ENCODE measurements at places on chromosomes 6 and 20.

DNA sequence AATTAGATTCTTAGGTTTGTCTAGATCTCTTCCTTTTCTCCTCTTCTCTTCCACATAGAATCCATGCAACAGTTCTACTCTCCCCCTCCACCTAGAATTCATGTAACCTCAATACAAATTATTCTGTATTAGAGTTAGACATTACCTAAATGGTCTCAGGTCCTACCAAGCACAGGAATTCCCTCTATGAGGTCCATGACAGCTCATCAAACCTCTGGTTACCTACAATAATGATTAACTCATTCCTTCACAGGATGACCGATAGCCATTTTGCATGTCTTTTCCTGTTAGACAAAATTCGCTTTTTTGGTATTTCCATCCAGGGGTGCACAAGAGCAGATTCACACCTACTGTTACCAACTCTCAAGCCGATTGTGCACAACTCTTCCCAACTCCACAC lies 27.4 kb upstream of the BMP2 start:
- no peak for DNase-seq

- DNase-seq, result no peak
Measured at GRCh38 chr20:61268024-61268423, 16.0 kb downstream of the CDH4 start.

GRCh38 chr20:54820392-54820791 lies 345.0 kb downstream of the DOK5 start:
- DNase-seq, result no peak

GRCh38 chr6:158717341-158718330 lies 67.8 kb downstream of the SYTL3 start:
- DNase-seq, result no peak

- DNase-seq, result peak; percentile 75
Measured at GRCh38 chr6:157982102-157982562, 469 bp downstream of the SYNJ2 start.

- no peak for DNase-seq
Measured at GRCh38 chr6:157020881-157021343, 243.7 kb downstream of the ARID1B start.

- no peak for DNase-seq
Measured at GRCh38 chr20:62889871-62890270, 28.2 kb upstream of the TCFL5 start.

- DNase-seq, result no peak
Measured at GRCh38 chr6:40131675-40132074, 197.4 kb upstream of the MOCS1 start.

GRCh38 chr6:160929831-160930230 lies 61.7 kb upstream of the MAP3K4 start:
- no peak for DNase-seq

DNA sequence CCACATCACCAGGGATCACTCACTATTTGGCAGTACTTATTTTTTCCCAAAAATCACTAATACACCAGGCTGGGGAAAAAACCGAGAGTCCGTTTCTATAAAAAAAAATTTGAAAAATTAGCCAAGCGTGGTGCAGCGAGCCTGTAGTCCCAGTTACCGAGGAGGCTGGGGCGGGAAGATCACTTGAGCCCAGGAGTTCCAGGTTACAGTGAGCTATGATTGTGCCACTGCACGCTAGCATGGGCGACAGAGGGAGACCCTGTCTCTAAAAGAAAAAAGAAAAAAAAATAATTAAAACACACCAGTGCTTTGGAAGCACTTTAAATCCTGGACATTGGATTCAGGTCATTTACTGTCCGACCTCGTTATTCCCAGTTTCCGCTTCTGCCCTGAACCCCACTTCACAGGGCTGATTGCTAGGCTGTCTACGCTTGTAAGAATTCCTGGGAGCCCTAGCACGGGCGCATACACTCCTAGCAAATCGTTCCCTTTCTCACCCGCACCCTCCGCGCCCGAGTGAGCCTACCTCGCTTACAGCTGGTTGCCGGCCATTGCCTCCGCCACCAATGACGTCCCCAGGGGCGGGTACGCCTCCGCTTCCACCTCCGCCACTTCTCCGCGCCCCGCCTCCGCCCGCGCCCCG lies at the start of gene TPMT:
TPMT (minus strand) TSS at position 571 of the 643 bp plus-strand sequence. CDS start 5,950 bp downstream, outside the sequence.
- no peak for DNase-seq

DNA sequence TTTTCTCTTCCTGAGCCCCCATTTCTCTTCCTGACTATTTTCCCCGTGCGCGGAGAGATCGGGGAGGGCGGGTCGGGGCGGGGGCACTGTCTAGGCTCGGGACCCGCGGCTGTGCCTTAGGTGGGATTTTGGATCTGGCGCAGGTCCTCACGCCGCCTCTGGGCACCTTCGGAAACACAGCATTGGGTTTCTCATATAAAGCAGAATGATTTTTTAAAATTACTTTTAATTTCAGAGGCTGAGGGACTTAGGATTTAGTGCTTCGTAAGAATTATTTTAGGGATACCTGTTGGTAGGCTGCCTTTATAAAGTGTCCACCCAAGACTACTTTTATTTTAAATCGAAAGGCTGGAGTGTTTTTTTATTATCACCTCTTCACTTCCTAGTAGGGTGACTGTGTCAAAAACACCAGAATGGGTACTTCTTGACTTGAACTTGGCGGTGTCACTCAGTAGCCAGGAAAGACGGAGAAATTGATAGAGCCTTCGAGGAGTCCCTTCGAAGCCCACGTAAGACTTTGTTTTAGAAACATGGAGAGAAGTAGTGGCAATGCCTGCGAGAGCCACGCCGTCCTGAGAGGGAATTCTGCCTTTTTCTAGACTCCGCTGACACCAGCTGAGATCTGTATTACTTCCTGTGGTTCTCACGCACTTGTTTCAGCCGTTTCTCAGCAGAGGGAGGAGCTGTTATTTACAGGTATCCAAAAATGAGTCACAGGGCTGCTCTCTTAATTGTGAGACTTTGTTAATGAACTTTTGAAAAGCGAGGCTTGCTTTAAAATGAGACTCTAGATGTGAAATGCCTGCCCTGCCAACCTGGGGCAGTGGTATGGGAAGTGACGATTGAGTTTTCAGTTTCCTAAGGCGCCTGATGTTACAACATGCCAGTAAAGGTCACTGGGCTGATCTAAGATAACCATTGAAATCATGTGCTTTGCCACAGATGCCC lies 667 bp downstream of the STX11 start:
- DNase-seq, result peak; percentile 72

DNA sequence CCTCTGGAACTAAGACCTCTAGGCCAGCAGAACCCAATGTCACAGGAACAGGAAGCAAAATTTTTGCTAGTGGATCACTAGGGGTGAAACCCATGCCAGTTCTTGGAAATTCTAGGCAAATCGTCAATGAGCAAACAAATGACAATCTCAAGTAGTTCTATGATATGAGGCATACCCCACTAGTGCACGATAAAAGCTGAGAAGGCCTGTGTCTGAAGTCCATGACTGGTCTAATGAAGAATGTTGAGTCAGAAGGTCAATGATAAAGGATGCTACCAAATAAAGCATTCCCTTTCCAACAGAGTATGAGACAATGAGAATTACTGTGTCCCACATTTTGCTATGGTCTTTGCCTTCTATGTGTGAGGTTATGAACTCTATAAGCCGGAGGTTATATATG lies 149.4 kb upstream of the NOX3 start:
- DNase-seq, result no peak

GRCh38 chr6:142950291-142950690 lies 5.3 kb upstream of the HIVEP2 start:
- no peak for DNase-seq

GRCh38 chr20:2002365-2002764 lies 8.5 kb upstream of the PDYN start:
- no peak for DNase-seq

- no peak for DNase-seq
Measured at GRCh38 chr6:79070206-79070825, 7.7 kb downstream of the PHIP start.

- peak; percentile 69 for DNase-seq
Measured at GRCh38 chr6:129671442-129672340, 38.3 kb downstream of the ARHGAP18 start.

DNA sequence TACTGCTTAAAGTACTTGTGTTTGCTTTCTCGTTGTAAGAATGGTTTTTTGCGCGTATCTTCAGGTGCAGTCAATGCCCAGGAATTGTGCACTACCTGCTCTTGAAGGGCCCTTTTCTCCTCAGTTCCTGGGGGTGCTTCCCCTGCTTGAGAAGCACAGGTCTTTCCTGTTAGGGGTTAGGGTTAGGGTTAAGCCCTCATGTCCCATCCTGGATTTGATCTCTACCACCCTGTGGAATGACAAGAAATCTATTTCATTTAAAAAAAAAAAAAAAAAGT lies 39.6 kb upstream of the TBXT start:
- DNase-seq, result no peak

GRCh38 chr6:170017603-170018320 lies 266.3 kb downstream of the ERMARD start:
- no peak for DNase-seq

GRCh38 chr6:110471726-110472365 lies 4.6 kb downstream of the SLC22A16 start:
- no peak for DNase-seq

DNA sequence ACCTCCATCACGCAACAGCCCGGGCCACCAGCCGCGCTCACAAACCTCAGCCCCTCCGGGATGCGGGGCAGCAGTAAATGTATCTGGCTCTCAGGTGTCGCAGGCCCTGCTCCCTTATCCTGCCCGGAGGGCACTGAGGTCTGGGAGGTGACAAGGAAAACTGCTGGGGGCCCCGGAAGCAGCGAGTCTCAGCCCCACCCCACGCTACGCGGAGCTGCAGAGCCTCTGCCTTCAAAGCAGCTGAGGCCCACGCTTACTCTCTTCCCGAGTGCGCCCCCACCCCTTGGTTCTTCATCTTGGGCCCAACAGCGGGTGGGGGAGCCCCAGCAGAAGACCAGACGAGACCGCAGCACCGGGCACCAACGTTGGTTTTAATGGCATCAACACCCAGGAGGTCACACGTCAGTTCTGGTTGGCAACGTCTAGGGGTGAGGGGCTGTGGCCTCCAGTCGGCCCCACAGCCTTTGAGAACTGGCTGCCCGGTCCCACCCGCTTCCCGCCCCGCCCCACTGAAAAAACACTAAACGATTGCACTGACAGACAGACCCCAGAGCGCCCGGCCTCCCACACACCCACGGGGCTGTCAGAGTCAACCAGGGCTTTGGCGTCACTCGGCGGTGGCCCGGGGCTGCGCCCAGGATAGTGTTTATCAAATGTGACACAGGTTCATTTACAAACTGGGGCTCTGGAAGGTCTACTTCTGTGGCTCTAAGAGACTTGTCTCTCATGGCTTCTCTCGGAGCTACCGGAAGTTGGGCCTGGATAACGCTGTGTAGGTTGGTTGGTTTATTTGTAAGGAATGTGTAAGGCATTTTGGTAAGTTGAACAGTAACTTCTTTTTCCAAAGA lies 43.7 kb downstream of the DSTN start:
- peak; percentile 50 for DNase-seq
